GM23248 (cell line): ENCODE measurements at places on chromosomes 5 and 9. TPM values are rescaled to one million over a fixed set of nuclear protein-coding genes. Genes with fewer than 3 reads are reported as not detected.

Gene COL23A1
- not detected in 2 replicates for polyA plus RNA-seq

Gene RASEF
- polyA plus RNA-seq, result not detected in 2 replicates

Gene EFNA5
- 0.64 and 0.85 TPM in 2 replicates for polyA plus RNA-seq

Gene SHISAL2B
- polyA plus RNA-seq, result not detected in 2 replicates

DNA sequence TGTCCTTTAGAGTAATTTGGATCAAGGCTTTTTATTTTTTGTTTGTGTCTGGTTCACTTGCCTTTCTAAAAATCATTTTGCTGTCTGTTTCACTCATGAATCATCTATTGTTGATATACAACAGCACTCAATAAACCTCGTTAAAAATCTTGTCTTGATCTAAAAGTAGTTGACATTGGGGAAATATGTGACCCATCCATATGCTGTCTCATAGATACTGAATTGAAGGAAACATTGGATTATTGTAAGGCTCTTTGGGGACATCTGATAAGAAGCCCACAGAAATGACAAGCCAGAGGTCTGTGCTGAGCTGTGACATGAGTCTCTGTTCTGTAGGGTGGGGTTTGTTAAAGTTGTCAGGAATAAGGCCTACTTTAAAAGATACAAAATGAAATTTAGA lies 208.0 kb downstream of the PDZD2 start:
- no peak for DNase-seq

DNA sequence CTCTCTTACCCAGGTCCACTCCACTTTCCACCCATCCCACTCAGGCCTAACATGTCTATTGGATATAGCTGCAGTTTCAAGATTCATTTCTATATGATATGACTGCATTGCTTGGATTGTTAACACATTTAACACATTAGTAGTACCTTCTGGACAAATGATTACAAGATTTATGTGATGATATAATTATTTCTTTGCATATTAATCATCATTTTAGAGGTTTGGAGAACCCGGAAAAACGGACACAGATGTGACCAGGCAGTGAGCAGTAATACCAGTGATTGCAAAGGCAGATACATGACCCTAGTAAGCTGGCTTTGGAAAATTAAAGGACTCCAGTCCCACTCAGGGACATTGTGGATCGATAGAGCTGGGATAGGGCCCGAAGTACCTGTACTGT lies 103.8 kb downstream of the PRR16 start:
- peak; percentile 39 for DNase-seq

DNA sequence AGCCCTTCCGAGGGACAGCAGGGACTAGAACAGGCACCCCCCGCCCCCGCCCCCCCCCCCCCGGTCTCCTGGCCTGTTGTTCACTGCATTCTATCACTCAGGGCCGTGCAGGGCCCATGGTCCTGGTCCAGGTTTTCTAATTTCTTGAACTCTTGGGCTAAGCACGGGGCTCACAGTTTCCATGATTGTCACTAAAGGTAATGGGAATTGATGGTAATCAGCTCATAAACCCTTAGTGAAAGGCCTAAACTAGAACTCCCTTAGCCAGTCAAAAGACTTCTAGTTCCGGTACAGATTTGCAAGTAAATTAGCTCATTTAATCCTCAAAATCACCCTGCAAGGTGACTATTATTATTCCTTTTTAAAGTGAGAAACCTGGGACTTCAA lies 14.7 kb upstream of the PWWP2A start:
- DNase-seq, result no peak

DNA sequence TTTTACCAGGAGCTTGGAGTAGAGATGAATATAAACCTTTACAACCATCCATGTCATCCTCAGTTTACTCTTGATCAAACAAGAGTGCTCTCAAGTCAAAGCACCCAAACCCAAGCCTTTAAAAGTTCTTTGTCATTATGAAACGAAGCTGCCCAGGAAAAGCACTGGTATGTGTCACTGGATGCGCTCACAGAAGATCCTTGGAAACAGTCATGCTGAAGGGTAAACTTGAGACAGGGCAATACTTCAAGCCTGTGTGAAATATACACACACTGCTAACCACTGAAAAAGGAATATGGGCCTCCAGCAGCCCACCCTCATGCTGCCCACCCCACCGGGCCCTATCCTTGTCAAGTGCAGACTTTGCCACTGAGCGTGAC lies 84.5 kb downstream of the PRRT1B start:
- no peak for DNase-seq

DNA sequence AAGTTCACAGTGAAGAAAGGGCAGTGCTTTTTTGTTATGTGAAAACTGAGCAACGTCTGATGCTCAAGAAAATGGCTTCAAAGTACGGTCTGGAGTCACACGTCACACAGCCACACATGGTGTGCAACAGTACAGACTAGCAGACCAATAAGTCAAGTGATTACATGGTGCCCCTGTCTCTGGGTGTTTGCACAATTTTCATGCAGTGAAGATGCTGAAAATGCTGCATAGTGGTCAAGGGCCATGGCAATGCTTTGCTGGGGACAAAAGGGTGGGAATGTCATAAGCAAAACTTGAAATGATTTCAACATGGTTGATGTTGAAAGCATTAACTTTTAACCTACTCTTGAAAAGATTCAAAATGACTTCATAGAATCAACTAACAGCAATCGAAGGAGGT lies 231.2 kb downstream of the EBF1 start:
- DNase-seq, result no peak

DNA sequence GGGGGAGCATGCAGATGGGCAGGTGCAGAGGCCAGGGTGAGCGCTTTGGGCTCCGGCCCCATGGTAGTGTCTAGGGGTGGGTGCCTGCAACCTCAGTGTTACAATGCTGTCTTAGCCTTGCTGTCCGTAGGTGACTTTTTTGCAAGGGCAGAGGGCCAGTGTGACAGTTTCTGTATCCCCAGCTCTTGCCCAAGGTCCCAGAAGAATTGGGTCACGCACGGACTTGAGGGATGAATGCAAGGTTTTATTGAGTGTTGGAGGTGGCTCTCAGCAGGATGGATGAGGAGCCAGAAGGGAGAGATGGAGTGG lies 492.5 kb downstream of the AGTPBP1 start:
- DNase-seq, result no peak

DNA sequence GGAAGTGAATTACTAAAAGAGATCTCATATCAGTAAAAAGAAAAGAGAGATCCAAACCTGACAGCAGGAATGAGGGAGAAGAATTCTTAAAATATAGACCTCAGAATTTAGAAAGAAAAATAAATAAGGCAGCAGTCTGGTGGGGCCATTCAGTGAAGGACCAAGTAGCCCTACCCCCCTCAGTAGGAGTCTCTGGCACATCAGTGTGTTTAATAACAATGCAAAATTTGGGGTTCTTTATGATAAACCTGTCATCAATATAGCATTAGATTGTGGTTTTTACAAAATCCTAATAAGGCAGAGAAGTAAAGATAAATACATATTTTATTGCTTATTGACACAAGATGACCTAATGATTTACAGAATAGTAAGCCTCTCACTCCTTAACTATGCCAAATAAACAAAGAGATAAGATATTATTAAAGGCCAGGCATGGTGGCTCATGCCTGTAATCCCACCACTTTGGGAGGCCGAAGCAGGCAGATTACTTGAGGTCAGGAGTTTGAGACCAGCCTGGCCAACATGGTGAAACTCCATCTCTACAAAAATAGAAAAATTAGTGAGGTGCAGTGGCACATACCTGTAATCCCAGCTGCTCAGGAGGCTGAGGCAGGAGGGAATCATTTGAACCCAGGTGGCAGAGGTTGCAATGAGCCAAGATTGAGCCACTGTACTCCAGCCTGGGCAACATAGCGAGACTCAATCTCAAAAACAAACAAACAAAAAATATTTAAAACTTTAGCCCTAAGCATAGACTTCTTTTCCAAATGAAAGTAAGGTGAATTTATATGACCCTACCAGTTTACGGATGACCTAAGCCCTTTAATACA lies 108.6 kb downstream of the BASP1 start:
- no peak for DNase-seq
